DND-41 (cell line): ENCODE measurements at places on chromosomes 4 and X.

- H3K4me3 ChIP-seq, result no peak overlapping the region
- no peak overlapping the region for H3K27ac ChIP-seq
- no peaks in the 10 kb centered on the region for H3K27me3 ChIP-seq
These were observed 365.7 kb downstream of the PPP3CA start for GRCh38 chr4:100981447-100982204.

- H3K4me1 ChIP-seq, result no peaks in the 10 kb centered on the region
- no peaks in the 10 kb centered on the region for H3K36me3 ChIP-seq
- no peaks in the 10 kb centered on the region for H3K27me3 ChIP-seq
- H3K4me3 ChIP-seq, result no peak overlapping the region
- no peak overlapping the region for H3K27ac ChIP-seq
These were observed 171.8 kb upstream of the TTC29 start for GRCh38 chr4:147117431-147117830.

DNA sequence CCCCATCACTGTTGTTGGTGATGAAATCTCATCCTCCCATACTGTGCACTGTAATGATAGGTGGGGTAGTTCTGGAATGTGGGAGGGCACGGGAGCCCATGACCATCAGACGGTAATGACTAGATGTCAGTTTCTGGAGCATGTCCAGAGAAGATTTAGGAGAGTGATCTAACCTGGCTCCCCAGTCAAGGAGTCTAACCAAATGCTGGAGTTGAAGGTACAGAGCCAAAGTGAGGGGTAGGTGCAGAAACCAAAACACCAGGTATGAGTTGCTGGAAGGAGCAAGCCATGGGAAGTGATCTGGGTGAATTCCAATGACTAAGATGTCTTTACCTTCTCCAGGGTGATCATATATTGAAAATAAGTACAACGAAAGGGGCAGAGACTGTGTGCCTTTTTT, 296.9 kb downstream of the INPP4B start:
- DNase-seq, result no peak
- H3K4me3 ChIP-seq, result no peak overlapping the region
- peaks cover 8% of the 10 kb centered on the region for H3K4me1 ChIP-seq
- H3K27ac ChIP-seq, result no peak overlapping the region
- H3K27me3 ChIP-seq, result no peaks in the 10 kb centered on the region

- H3K27ac ChIP-seq, result no peak overlapping the region
- no peak overlapping the region for H3K4me3 ChIP-seq
- no peaks in the 10 kb centered on the region for H3K27me3 ChIP-seq
- no peaks in the 10 kb centered on the region for H3K4me1 ChIP-seq
- DNase-seq, result no peak
- no peaks in the 10 kb centered on the region for H3K36me3 ChIP-seq
These were observed 18.0 kb upstream of the MAEA start for GRCh38 chr4:1271686-1272085.

DNA sequence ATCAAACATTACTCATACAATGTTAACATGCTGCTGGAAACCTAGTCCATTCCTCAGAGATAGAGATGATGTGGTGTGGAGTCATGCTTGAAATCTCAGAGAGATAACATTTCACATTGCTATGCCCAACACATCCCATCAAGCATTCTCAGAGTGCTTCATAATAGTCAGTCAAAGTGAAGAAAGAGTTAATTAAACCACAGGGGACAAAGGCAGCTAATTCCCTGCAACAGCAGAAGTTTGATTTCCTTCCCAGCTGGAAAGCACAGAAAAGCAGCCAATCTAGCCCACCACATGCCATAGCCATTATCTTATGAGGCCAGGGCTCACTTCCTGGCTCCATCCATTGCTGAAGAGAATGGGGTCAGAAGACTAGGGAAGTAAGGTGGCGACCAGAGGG, 8.9 kb downstream of the KDR start:
- no peaks in the 10 kb centered on the region for H3K4me1 ChIP-seq
- no peaks in the 10 kb centered on the region for H3K27me3 ChIP-seq
- no peak overlapping the region for H3K4me3 ChIP-seq
- no peaks in the 10 kb centered on the region for H3K36me3 ChIP-seq
- no peak overlapping the region for H3K27ac ChIP-seq

DNA sequence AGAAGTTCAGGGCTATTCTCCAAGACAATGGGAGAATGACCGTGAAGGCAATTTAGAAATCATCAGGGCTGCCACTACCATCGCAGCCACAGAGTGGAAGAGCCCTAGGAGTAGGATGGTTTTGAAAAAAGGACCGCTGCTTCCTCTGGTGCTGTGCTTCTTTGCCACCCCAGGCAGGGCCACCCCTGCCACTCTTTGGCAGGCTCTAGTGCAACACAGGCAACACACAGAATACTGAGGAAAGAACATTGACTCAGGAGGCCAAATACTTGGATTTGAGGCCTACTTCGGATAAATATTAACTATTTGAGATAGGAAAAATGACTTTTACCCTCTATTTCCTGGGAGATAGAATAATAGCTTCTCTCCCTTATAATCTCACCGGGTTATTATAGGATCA, 228.9 kb upstream of the BOD1L1 start:
- no peak overlapping the region for H3K27ac ChIP-seq
- no peaks in the 10 kb centered on the region for H3K4me1 ChIP-seq
- no peaks in the 10 kb centered on the region for H3K36me3 ChIP-seq
- DNase-seq, result no peak
- H3K4me3 ChIP-seq, result no peak overlapping the region

- H3K27ac ChIP-seq, result peak overlapping the region; percentile 84
- DNase-seq, result peak; percentile 43
- peaks cover 41% of the 10 kb centered on the region for H3K4me1 ChIP-seq
- peaks cover 21% of the 10 kb centered on the region for H3K36me3 ChIP-seq
- H3K27me3 ChIP-seq, result no peaks in the 10 kb centered on the region
These were observed 1.0 kb downstream of the PGRMC2 start for GRCh38 chr4:128286474-128287058.

DNA sequence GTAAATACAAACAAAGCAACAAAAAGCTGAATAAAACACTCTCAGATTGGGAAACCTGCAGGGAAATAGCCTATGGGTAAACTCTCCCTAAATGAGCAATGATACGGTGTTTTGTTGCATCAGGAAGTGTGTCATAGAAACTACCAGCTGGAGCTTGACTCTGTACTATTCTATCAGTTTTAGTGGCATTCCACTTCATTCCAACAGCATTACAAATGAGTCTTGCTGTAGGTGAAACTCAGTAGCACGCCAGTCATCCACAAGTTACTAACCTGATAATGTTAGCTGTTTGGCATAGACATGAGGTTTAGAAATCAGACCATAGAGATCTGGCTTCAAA, 24.9 kb downstream of the FGFBP1 start:
- peaks cover 2% of the 10 kb centered on the region for H3K27me3 ChIP-seq
- no peak for DNase-seq
- no peak overlapping the region for H3K27ac ChIP-seq
- no peaks in the 10 kb centered on the region for H3K36me3 ChIP-seq

DNA sequence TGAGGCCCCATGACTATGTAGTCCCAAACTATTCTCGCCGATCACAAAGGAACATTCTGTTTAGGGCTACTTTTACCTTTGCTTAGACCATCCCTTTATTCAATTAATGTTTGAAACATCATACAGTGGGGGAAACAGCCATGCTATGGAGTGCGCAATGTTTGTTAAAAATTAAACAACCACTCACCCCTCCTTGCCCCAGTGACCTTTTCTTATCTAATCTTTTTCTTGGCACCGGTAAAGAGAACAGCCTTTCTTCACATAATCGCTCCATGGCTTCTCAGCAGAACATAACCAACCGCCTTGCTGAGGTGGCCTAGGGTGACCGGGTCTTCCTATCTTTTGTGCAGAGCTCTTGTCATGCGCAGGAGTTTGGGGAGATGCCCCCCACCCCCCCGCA, 152.6 kb downstream of the VCX3A start:
- H3K4me1 ChIP-seq, result peaks cover 9% of the 10 kb centered on the region; the same call in 1 of the 2 replicates
- H3K27ac ChIP-seq, result no peak overlapping the region
- H3K27me3 ChIP-seq, result no peaks in the 10 kb centered on the region
- no peak overlapping the region for H3K4me3 ChIP-seq
- no peak for DNase-seq

- DNase-seq, result no peak
- H3K27ac ChIP-seq, result peak overlapping the region; percentile 72
- H3K36me3 ChIP-seq, result no peaks in the 10 kb centered on the region
- no peak overlapping the region for H3K4me3 ChIP-seq
- H3K4me1 ChIP-seq, result peaks cover 68% of the 10 kb centered on the region
These were observed 89.4 kb upstream of the TRIM2 start for GRCh38 chr4:153114771-153115321.

GRCh38 chrX:118497180-118497818, 1.7 kb downstream of the DOCK11 start:
- peak overlapping the region; percentile 85 for H3K27ac ChIP-seq
- no peaks in the 10 kb centered on the region for H3K27me3 ChIP-seq
- peaks cover 33% of the 10 kb centered on the region for H3K4me1 ChIP-seq
- no peaks in the 10 kb centered on the region for H3K36me3 ChIP-seq

DNA sequence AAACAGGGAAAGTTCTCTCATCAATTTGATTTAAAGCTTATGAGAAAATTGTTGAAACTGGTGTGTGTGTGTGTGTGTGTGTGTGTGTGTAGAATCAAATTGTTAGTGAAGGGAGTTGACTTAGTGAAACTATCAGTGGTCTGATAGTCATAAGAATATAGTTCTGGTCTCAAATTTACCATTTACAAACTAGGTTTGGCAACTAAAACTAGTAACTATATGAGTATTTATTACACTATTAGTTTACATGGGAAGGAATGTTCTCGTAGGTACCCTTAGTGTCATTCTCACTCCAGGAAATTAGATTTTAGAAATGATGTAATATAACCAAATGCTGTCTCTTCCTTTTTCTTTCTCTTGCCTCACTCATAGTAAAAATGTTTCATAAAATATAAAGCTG, 11.9 kb downstream of the SULT1E1 start:
- H3K4me1 ChIP-seq, result no peaks in the 10 kb centered on the region
- no peak overlapping the region for H3K4me3 ChIP-seq
- H3K27ac ChIP-seq, result no peak overlapping the region
- H3K27me3 ChIP-seq, result no peaks in the 10 kb centered on the region

- no peaks in the 10 kb centered on the region for H3K36me3 ChIP-seq
- DNase-seq, result no peak
- no peak overlapping the region for H3K27ac ChIP-seq
- H3K4me3 ChIP-seq, result no peak overlapping the region
- H3K4me1 ChIP-seq, result no peaks in the 10 kb centered on the region
These were observed 75.5 kb downstream of the AMMECR1 start for GRCh38 chrX:110242371-110242770.

GRCh38 chr4:140212646-140213045, 58.7 kb upstream of the MAML3 start:
- no peaks in the 10 kb centered on the region for H3K36me3 ChIP-seq
- H3K27ac ChIP-seq, result no peak overlapping the region
- peaks cover 7% of the 10 kb centered on the region for H3K27me3 ChIP-seq

GRCh38 chrX:40085102-40085551, 12.6 kb downstream of the BCOR start:
- no peak overlapping the region for H3K4me3 ChIP-seq
- H3K4me1 ChIP-seq, result peaks cover 12% of the 10 kb centered on the region
- no peak for DNase-seq
- H3K27ac ChIP-seq, result no peak overlapping the region

- H3K36me3 ChIP-seq, result no peaks in the 10 kb centered on the region
- peaks cover 15% of the 10 kb centered on the region for H3K4me1 ChIP-seq
- no peak for DNase-seq
- no peaks in the 10 kb centered on the region for H3K27me3 ChIP-seq
- H3K4me3 ChIP-seq, result no peak overlapping the region
These were observed 259.7 kb downstream of the BMPR1B start for GRCh38 chr4:95017305-95018064.

- H3K27ac ChIP-seq, result no peak overlapping the region
- H3K4me1 ChIP-seq, result no peaks in the 10 kb centered on the region
- no peaks in the 10 kb centered on the region for H3K27me3 ChIP-seq
- no peaks in the 10 kb centered on the region for H3K36me3 ChIP-seq
These were observed 2.9 kb upstream of the UNC5C start for GRCh38 chr4:95551653-95552052.

GRCh38 chr4:87863486-87863885, 30.7 kb downstream of the MEPE start:
- peaks cover 2% of the 10 kb centered on the region for H3K27me3 ChIP-seq
- no peaks in the 10 kb centered on the region for H3K36me3 ChIP-seq
- H3K4me3 ChIP-seq, result no peak overlapping the region
- H3K4me1 ChIP-seq, result no peaks in the 10 kb centered on the region
- no peak for DNase-seq

DNA sequence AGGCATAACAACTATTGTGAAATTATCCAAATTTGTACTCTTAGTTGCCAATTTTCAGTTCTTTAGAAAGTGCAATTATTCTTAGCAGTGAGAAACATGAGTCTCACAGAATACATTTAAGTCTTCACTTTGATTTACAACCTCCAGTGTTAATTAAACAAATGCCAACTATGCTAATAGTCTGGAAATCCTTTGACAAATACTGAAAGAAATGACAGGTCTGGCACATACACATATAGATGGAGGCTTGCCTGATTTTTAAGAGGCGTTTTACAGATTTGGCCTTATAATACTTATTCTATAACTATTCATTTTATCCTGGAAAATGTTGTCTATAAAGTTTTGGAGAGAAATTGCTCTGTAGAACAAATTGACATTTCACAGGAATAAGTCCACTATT, 320.1 kb downstream of the TRIML1 start:
- no peak overlapping the region for H3K27ac ChIP-seq
- no peaks in the 10 kb centered on the region for H3K4me1 ChIP-seq
- H3K4me3 ChIP-seq, result no peak overlapping the region
- no peaks in the 10 kb centered on the region for H3K36me3 ChIP-seq

DNA sequence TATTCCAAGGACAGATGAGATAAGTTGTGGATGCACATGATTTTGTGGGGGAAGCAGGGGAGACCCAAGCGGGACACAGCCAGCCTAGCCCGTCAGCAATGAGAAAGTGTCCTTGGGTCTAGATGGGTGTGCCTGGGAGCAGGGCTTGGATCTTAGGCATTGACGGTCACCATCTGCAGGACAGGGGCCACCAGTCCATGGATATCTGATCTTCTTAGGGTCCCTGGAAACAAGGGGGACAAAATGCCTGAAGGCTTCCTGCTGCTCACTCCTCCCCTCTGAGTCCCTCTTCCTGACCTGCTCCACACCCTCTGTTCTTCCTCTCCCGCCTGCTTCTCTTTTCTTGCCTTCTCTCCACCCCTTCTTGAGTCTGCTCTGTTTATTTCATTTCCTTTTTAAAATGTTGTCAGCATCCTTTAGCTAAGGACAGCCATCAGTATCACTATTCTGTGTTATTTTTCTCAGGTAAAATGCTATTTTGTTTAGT, 298.4 kb downstream of the RAPGEF2 start:
- no peak overlapping the region for H3K4me3 ChIP-seq
- no peak overlapping the region for H3K27ac ChIP-seq
- no peaks in the 10 kb centered on the region for H3K36me3 ChIP-seq
- H3K4me1 ChIP-seq, result no peaks in the 10 kb centered on the region
- no peak for DNase-seq

DNA sequence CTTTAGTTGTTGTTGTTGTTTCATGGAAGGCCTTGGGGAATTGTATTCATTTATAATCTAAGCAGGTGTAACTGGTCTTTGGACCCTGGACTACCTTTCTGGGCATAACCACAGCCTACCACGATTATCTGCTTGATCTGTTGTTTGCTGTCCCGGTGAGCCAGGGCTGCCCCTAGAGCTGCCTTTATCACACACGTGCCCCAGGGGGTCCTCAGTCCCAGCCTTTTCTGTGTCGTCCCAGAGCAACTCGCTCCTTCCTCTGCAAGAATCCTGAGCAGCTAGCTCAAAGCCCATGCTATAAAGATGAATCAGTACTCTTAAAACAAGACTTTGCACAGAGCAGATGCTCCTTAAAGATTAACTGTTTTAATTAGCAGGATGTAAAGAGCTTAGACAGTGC, 273.2 kb downstream of the EVC2 start:
- no peak overlapping the region for H3K27ac ChIP-seq
- no peaks in the 10 kb centered on the region for H3K4me1 ChIP-seq
- H3K4me3 ChIP-seq, result no peak overlapping the region
- peaks cover 5% of the 10 kb centered on the region; the same call in 1 of the 2 replicates for H3K36me3 ChIP-seq
- no peaks in the 10 kb centered on the region for H3K27me3 ChIP-seq

- H3K27ac ChIP-seq, result peak overlapping the region; percentile 96
- peaks cover 40% of the 10 kb centered on the region for H3K36me3 ChIP-seq
- peak overlapping the region; percentile 33 for H3K4me3 ChIP-seq
- peak; percentile 77 for DNase-seq
- no peaks in the 10 kb centered on the region for H3K27me3 ChIP-seq
These were observed 31.7 kb downstream of the GAB3 start for GRCh38 chrX:154719132-154719675.
